Neural progenitor cell (in vitro differentiated cells): ENCODE measurements at places on chromosomes 13 and 19. TPM values are rescaled to one million over a fixed set of nuclear protein-coding genes. Genes with fewer than 3 reads are reported as not detected.

- no peak overlapping the region for H3K4me3 ChIP-seq
- DNase-seq: no peak
- H3K36me3 ChIP-seq: no peaks in the 10 kb centered on the region
- H3K27me3 ChIP-seq: no peaks in the 10 kb centered on the region
- H3K27ac ChIP-seq: no peak overlapping the region
Observed at GRCh38 chr13:86082121-86082520, 282.9 kb upstream of the SLITRK6 start.

GRCh38 chr13:44089452-44089851 lies 209.7 kb downstream of the LACC1 start:
- H3K4me1 ChIP-seq: no peaks in the 10 kb centered on the region
- no peaks in the 10 kb centered on the region for H3K27me3 ChIP-seq
- no peak for DNase-seq
- no peak overlapping the region for H3K4me3 ChIP-seq
- no peak overlapping the region for H3K27ac ChIP-seq

DNA sequence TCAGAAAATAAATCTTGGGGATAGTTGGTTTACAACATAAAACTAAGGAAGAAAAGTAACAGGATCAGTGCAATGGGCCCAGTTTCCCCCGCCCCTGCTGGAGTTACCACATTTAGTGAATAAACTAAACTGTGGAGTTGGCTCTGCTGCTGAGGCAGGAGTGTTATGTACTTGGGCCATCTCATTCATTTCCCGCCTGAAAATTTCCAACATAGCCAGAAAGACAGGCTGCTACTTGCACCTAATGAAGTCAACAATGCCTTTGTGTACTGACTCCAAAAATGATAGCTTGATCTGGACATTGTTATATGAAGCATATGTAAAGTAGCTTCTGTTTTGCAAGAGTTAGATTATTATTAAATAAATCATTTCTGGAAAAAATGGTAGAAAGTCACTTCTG lies 7.9 kb upstream of the RNASEH2B start:
- no peak overlapping the region for H3K4me3 ChIP-seq
- H3K4me1 ChIP-seq: no peaks in the 10 kb centered on the region
- H3K27ac ChIP-seq: no peak overlapping the region
- H3K36me3 ChIP-seq: no peaks in the 10 kb centered on the region
- DNase-seq: no peak

- peaks cover 9% of the 10 kb centered on the region for H3K27me3 ChIP-seq
- H3K27ac ChIP-seq: no peak overlapping the region
- no peak overlapping the region for H3K4me3 ChIP-seq
- H3K36me3 ChIP-seq: no peaks in the 10 kb centered on the region
Observed at GRCh38 chr13:46170268-46170667, 11.7 kb downstream of the LCP1 start.

DNA sequence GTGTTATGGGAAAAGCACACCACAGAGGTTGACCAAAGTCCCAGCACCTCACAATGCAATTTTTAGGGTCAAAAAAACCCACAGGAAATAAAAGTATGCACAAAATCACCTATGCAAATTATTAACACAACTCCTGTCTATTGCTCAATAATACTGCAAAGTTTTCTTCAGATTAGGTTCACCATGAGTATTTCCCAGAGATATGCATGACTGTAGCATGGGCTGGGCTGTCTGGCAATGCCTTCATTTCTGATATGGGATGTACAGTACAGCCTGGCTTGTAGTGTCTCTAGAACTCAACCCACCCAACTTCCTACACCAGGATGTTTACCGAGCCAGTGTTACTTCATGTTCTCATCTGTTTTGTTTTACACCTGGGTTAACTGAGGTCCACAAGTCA lies 698.7 kb upstream of the ARGLU1 start:
- DNase-seq: no peak
- no peak overlapping the region for H3K27ac ChIP-seq
- H3K4me3 ChIP-seq: no peak overlapping the region
- peaks cover 6% of the 10 kb centered on the region for H3K4me1 ChIP-seq
- no peaks in the 10 kb centered on the region for H3K27me3 ChIP-seq

GRCh38 chr19:17553256-17553655 lies 2.2 kb upstream of the COLGALT1 start:
- H3K4me1 ChIP-seq: no peaks in the 10 kb centered on the region
- H3K27me3 ChIP-seq: no peaks in the 10 kb centered on the region
- H3K27ac ChIP-seq: peak overlapping the region; percentile 46
- peak; percentile 15 for DNase-seq
- H3K4me3 ChIP-seq: no peak overlapping the region

GRCh38 chr13:46698014-46698413 lies 98.9 kb downstream of the ESD start:
- no peaks in the 10 kb centered on the region for H3K27me3 ChIP-seq
- DNase-seq: no peak
- H3K27ac ChIP-seq: no peak overlapping the region
- H3K36me3 ChIP-seq: no peaks in the 10 kb centered on the region

The TMEM145 gene
- 0.37 and 6.6 TPM in 2 replicates for total RNA-seq

The LMTK3 gene
- total RNA-seq: 0.02 and 3.5 TPM in 2 replicates

DNA sequence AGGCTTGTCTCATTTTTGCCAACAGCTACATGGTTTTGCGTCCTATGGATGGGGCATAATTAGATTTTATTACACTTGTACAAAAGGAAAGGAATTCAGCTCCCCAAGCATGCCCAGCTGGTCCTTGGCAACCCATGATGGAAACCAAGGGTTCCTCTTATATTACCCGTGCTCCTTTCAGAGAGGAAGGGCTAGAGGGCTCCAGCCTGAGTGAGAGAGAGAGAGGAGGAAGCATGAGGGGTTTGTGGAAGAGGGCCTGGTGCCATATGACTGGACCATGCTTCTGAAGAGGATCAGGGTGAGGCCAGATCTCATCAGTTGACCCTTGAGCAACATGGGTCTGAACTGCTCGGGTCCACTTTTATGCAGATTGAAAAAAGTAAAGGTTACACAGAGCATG lies 3.5 kb upstream of the RPS9 start:
- no peak overlapping the region for H3K4me3 ChIP-seq
- H3K27ac ChIP-seq: no peak overlapping the region
- no peak for DNase-seq
- no peaks in the 10 kb centered on the region for H3K27me3 ChIP-seq

The CDC34 gene
- total RNA-seq: 42.5 and 92.6 TPM in 2 replicates

The WIZ gene
- total RNA-seq: 9.1 and 30.3 TPM in 2 replicates

DNA sequence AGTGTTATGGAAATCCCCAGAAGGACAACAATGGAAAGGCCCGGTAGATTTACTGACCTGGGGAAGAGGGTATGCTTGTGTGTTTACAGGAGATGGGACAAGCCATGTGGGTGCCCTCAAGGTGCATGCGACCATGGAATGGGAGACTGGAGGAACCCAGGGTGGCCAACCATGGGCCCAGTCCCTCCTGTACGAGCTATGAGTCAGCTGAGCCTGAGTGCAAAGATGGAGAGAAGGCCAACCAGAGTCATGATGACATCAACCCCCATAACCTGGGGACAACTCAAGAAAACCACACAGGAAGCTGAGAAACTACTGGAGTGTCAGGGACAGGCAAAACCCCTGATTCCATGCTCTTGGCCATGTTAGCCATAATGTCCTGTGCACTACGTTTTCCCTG lies 7.8 kb downstream of the ZNF350 start:
- no peak for DNase-seq
- no peak overlapping the region for H3K4me3 ChIP-seq
- no peaks in the 10 kb centered on the region for H3K27me3 ChIP-seq
- H3K36me3 ChIP-seq: peaks cover under 1% of the 10 kb centered on the region
- no peak overlapping the region for H3K27ac ChIP-seq

DNA sequence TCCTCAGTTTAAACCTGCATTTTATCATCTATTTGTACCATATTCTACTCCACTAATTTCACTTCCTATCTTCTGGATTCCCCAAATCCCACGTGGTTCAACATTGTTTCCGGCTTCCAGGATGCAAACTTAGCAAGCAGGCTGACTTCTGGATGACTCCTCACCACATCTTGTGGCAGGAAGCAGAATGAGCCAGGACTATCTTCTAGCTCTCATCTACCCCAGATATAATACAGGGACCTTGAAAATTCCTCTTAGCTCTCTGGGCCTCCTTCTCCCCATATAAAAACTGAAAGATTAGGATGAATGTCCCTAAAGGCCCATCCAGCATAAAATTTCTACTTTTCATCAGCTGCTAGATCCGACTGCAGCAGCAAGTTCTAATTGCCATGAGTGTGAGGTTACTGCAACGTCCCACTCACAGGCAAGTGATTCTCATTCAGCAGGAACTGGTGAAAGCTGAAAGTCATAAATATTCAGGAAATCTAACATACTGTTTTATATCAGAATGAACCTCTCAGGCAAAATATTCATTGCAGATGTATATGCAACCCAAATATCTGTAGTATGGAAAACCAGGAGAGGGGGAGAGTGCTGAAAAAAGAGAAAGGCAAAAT lies 93.4 kb downstream of the KCTD12 start:
- H3K4me1 ChIP-seq: peaks cover 8% of the 10 kb centered on the region
- no peak overlapping the region for H3K27ac ChIP-seq
- no peaks in the 10 kb centered on the region for H3K27me3 ChIP-seq
- no peaks in the 10 kb centered on the region for H3K36me3 ChIP-seq

GRCh38 chr19:35562336-35562735 lies 1.1 kb downstream of the ATP4A start:
- H3K27ac ChIP-seq: no peak overlapping the region
- H3K27me3 ChIP-seq: peaks cover 60% of the 10 kb centered on the region
- H3K4me3 ChIP-seq: no peak overlapping the region
- no peak for DNase-seq
- no peaks in the 10 kb centered on the region for H3K36me3 ChIP-seq

The LSM14A gene
- total RNA-seq: 152 and 157 TPM in 2 replicates

The TMEM86B gene
- total RNA-seq: 1.4 and 3.3 TPM in 2 replicates

DNA sequence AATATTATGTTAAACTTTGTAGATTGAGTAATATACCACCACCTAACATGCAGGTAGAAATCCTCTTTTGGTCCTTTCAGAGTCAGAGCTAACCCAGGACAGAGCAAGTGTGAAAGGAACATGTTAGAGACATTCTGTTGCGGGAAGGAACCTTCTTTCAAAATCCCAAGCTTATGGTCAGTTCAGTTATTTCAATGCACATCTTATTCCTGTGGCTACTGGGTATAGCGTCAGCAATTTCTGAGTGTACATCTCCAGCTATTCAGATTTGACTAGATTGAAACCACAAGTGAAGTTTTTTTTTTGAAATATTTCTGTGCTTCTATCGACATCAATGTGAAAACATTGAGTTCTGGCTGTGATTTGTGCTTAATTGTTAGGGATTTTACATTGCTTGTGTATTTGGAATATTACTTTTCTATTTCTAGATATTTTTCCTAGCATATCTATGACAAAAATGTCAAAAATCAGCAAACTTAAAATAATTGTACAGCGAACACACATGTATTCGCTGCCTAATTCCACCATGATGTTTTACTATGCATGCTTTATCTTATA lies 165.3 kb downstream of the LMO7 start:
- peaks cover 8% of the 10 kb centered on the region for H3K4me1 ChIP-seq
- DNase-seq: no peak
- no peaks in the 10 kb centered on the region for H3K27me3 ChIP-seq
- no peaks in the 10 kb centered on the region for H3K36me3 ChIP-seq

GRCh38 chr13:31749929-31750328 lies 10.6 kb downstream of the RXFP2 start:
- no peaks in the 10 kb centered on the region for H3K4me1 ChIP-seq
- no peak for DNase-seq
- H3K27ac ChIP-seq: no peak overlapping the region

- DNase-seq: no peak
- H3K27me3 ChIP-seq: no peaks in the 10 kb centered on the region
- H3K27ac ChIP-seq: no peak overlapping the region
- H3K36me3 ChIP-seq: no peaks in the 10 kb centered on the region
Observed at GRCh38 chr19:35119091-35119490, 3.5 kb downstream of the FXYD3 start.

GRCh38 chr13:31848621-31849020 lies 109.3 kb downstream of the RXFP2 start:
- no peak overlapping the region for H3K4me3 ChIP-seq
- H3K36me3 ChIP-seq: no peaks in the 10 kb centered on the region
- no peak overlapping the region for H3K27ac ChIP-seq
- no peak for DNase-seq
- peaks cover 4% of the 10 kb centered on the region for H3K4me1 ChIP-seq
- peaks cover 70% of the 10 kb centered on the region for H3K27me3 ChIP-seq

The PCDH17 gene
- total RNA-seq: 5.3 and 6.2 TPM in 2 replicates

- H3K27ac ChIP-seq: no peak overlapping the region
- peaks cover 5% of the 10 kb centered on the region for H3K4me1 ChIP-seq
- H3K27me3 ChIP-seq: no peaks in the 10 kb centered on the region
- DNase-seq: peak; percentile 17
- no peaks in the 10 kb centered on the region for H3K36me3 ChIP-seq
Observed at GRCh38 chr13:49409008-49409407, 34.9 kb downstream of the CAB39L start.

GRCh38 chr19:7524992-7525739 lies 2.7 kb downstream of the MCOLN1 start:
- H3K27ac ChIP-seq: no peak overlapping the region
- no peaks in the 10 kb centered on the region for H3K36me3 ChIP-seq
- no peak for DNase-seq
- H3K4me1 ChIP-seq: peaks cover 10% of the 10 kb centered on the region
- H3K4me3 ChIP-seq: no peak overlapping the region
- H3K27me3 ChIP-seq: no peaks in the 10 kb centered on the region

GRCh38 chr13:35365883-35366282 lies 110.6 kb downstream of the MAB21L1 start:
- H3K27me3 ChIP-seq: no peaks in the 10 kb centered on the region
- H3K36me3 ChIP-seq: peaks cover 8% of the 10 kb centered on the region
- no peak for DNase-seq
- H3K4me1 ChIP-seq: no peaks in the 10 kb centered on the region
- no peak overlapping the region for H3K4me3 ChIP-seq
- H3K27ac ChIP-seq: no peak overlapping the region

The LRG1 gene
- total RNA-seq: 0.19 TPM in 1 of 2 replicates, not detected in the other

- H3K4me1 ChIP-seq: peaks cover 33% of the 10 kb centered on the region
- DNase-seq: no peak
- H3K36me3 ChIP-seq: no peaks in the 10 kb centered on the region
- H3K4me3 ChIP-seq: no peak overlapping the region
- no peak overlapping the region for H3K27ac ChIP-seq
- no peaks in the 10 kb centered on the region for H3K27me3 ChIP-seq
Observed at GRCh38 chr13:40389081-40389641, 277.3 kb downstream of the FOXO1 start.

The KLK12 gene
- not detected in 2 replicates for total RNA-seq

- H3K36me3 ChIP-seq: no peaks in the 10 kb centered on the region
- no peak overlapping the region for H3K4me3 ChIP-seq
- no peaks in the 10 kb centered on the region for H3K27me3 ChIP-seq
- H3K4me1 ChIP-seq: no peaks in the 10 kb centered on the region
- no peak overlapping the region for H3K27ac ChIP-seq
Observed at GRCh38 chr13:110777251-110777820, 63.8 kb downstream of the ING1 start.

The GPC5 gene
- 0.07 and 0.77 TPM in 2 replicates for total RNA-seq

- peaks cover 7% of the 10 kb centered on the region for H3K4me1 ChIP-seq
- H3K27me3 ChIP-seq: no peaks in the 10 kb centered on the region
- peak; percentile 96 for DNase-seq
- peaks cover 18% of the 10 kb centered on the region for H3K36me3 ChIP-seq
- H3K27ac ChIP-seq: peak within 1 kb of the TSS; percentile 99
Observed at GRCh38 chr19:21767065-21767800, at the start of gene ZNF100. Gene ZNF100, minus strand, starts transcription at chr19:21767579. Its CDS starts 150 bp downstream, at chr19:21767429.
